ENCODE measurements at places on chromosomes 1 and 21.

- no peak for DNase-seq
Observed at GRCh38 chr1:81809808-81810207, 9.1 kb downstream of the ADGRL2 start.

- DNase-seq = peak; percentile 80
Observed at GRCh38 chr1:201850053-201850397, 21.1 kb downstream of the IPO9 start.

- no peak for DNase-seq
Observed at GRCh38 chr1:197096137-197096536, 29.1 kb upstream of the F13B start.

DNA sequence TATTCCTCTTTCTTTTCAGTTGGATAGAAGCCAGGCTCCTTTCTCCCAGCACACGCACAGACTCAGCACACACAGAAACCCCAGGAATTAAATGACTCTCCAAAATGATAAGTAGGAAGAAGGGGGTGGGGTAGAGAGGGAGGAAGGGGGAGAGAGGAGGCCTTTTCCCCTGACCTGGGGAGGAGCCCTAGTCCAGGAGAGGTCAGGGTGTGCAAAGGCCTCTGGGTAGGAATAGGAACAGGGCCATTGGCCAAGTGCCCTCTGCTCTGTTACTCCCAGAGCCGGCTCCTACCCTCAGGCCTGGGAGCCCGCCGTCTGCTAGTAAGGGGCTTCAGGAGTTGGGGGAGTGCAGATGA is 35.6 kb upstream of the PUM1 start:
- DNase-seq = peak; percentile 49

GRCh38 chr1:162070094-162070748 is 730 bp downstream of the NOS1AP start:
- DNase-seq = no peak

- DNase-seq = peak; percentile 7
Observed at GRCh38 chr1:156826630-156827029, 10.0 kb upstream of the SH2D2A start.
